Left ventricle myocardium superior (tissue), 1 donor: ENCODE measurements at places on chromosomes 13 and 19.

DNA sequence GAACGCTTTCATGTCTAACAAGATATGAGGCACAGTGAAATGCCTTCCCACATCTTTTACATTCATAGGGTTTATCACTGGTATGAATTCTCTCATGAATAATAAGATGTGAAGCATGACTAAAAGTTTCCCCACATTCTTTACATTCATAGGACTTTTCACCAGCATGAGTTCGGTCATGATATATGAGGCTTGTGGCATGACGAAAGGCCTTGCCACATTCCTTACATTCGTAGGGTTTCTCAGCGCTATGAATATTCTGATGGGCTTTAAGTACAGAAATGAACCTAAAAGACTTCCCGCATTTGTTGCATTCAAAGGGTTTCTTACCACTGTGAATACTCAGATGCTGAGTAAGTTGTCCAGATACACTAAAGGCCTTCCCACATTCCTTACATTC lies 21.3 kb downstream of the ZNF607 start:
- DNase-seq = no peak

DNA sequence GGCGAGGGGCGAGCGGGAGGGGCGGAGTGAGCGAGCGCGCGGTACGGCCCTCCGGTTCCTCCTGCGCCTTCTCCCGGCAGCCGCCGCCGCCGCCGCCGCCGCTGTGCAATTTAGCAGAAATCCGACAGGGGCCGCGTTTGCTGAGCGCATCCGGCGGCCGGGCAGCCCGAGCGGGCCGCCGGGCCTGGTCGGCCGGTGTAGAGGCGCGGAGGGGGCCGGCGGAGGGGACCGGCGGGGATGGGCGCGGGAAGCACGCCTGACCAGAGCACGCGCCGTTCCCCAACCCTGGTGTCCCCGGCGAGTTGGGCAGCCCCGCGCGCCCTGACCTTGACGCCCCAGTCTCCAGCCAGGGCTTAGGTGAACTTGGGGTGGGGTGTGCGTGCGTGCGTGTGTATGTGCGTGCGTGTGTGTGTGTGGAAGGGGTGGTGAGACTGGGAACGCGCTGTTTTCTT lies 144.5 kb upstream of the ZNF536 start:
- peak; percentile 81 for DNase-seq

DNA sequence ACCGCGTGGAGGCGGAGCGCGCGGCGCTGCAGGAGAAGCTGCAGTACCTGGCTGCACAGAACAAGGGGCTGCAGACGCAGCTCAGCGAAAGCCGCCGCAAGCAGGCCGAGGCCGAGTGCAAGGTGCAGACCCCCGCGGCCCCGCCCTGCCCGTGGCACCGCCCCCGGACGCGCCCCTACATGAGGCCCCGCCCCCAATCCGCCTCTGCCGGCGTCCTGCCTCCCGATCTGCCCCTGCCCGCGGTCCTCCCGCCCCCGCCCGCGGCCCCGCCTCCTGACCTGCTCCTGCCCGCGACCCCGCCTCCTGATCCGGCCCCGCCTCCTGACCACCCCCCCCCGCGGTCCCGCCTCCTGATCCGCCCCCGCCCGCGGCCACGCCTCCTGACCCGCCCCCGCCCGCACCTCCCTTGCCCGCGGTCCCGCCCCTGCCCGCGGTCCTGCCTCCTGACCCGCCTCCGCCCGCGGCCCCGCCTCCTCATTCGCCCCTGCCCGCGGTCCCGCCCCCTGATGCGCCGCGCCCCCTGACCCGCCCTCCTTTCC lies 11.7 kb downstream of the PRR36 start:
- DNase-seq = peak; percentile 67

GRCh38 chr19:43611788-43612187 lies at the start of gene SRRM5:
Gene SRRM5 (plus strand): TSS chr19:43612088. CDS start chr19:43612122, 34 bp downstream.
- DNase-seq = no peak

DNA sequence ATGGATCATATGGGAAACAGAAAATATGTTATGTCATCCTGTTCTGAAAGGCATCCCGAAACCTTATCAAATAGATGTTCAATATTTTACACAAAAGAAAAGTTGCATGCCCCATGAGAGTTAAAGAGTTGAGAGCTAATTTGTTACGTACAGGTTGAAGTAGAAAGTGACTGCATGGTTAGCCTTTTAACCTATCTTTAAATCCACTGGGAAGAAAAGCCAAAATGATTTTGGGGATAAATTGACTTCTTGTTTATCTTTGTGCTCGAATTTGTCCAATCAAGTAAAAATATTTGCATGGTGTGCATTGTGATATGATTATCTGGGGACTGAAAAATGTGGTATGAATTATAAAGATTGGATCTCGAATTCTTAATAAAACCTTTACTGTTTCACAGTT lies 230.1 kb downstream of the POSTN start:
- DNase-seq = no peak

DNA sequence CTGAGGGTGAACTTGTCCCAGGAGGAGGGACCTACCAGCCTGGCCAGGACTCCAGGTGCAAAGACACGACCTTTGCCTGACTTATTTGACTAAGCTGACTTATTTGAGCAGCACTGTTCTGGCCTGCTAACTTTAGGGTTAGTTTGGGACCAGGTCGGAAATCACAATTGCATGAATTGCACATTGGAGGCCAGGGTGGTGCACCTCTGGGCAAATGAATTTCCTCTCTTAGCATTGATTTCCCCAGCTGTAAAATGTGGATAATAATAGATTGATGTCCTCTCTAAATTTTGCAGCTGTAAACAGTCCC lies 1.4 kb upstream of the BST2 start:
- DNase-seq = no peak

- peak; percentile 62 for DNase-seq
Observed at GRCh38 chr13:53200498-53201453, 172.2 kb downstream of the OLFM4 start.

DNA sequence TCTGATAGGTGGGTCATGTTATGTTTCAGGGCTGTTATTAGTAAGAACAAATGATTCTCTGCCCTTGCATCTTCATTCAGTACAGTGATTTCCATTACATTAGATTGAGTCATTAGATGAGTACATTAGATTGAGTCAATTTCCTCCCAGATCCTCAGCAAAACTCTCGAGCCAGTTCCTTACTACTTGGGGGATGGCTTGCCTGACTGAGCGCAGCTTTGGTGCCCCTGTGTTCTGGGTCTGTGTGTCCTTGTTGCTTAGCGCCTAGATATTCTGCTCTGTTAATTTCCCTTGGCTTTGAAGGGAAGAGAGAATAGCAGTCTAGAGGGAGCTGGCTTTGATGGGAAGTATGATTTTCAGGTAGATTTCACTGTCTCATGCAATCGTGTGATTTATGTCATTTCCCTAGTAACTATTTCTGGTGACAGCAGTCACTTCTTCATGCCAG lies 19.1 kb upstream of the SCEL start:
- DNase-seq = no peak

GRCh38 chr13:110042253-110042950 lies 256.0 kb upstream of the IRS2 start:
- DNase-seq = no peak

- DNase-seq = no peak
Observed at GRCh38 chr13:95455782-95456181, 96.7 kb upstream of the CLDN10 start.
